ENCODE measurements at places on chromosomes 12 and 14. TPM values are rescaled to one million over a fixed set of nuclear protein-coding genes. Genes with fewer than 3 reads are reported as not detected.

- peaks cover 22% of the 10 kb centered on the region for H3K27me3 ChIP-seq
- no peak for DNase-seq
- H3K4me1 ChIP-seq, result peaks cover 9% of the 10 kb centered on the region
- H3K36me3 ChIP-seq, result no peaks in the 10 kb centered on the region
- H3K27ac ChIP-seq, result no peak overlapping the region
Observed at GRCh38 chr12:2691345-2692071, 103.3 kb upstream of the FKBP4 start.

GRCh38 chr14:30573226-30573814 lies 14.4 kb downstream of the G2E3 start:
- DNase-seq, result no peak
- no peak overlapping the region for H3K4me3 ChIP-seq
- H3K4me1 ChIP-seq, result peaks cover 16% of the 10 kb centered on the region

DNA sequence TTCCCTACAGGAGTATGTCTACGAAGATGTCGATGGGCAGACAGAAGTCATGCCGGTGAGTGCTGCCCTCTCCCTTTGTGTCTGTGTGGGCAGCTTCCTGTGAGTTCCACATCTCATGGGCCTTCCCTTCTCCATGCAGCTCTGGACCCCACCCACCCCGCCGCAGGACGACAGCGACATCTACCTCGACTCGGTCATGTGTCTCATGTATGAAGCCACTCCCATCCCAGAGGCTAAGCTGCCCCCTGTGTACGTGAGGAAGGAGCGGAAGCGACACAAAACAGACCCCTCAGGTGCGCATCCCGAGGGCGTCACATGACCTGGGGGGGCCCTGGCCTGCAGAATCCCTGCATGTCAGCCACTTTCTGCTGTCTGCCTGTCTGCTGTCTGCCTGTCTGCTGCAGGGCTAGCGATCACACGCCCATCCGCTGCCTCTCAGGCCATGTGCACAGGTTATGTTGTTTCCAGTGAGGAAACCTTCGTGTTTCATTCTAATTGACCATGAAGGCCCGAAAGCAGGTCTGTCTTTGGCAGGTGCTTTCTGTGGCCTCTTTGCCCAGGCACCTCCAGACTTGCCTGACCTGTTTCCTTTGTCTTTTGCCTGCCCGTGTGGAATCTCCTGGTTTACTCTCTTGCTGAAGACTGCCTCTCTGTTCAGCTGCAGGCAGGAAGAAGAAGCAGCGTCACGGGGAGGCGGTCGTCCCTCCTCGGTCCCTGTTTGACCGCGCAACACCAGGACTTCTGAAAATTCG lies 95.1 kb downstream of the EP400 start:
- H3K4me1 ChIP-seq, result no peaks in the 10 kb centered on the region
- DNase-seq, result no peak
- H3K27me3 ChIP-seq, result no peaks in the 10 kb centered on the region
- H3K36me3 ChIP-seq, result peaks cover 84% of the 10 kb centered on the region
- no peak overlapping the region for H3K27ac ChIP-seq

- peak overlapping the region; percentile 97 for H3K27ac ChIP-seq
- H3K4me1 ChIP-seq, result peaks cover 17% of the 10 kb centered on the region
- peak overlapping the region; percentile 92 for H3K4me3 ChIP-seq
- DNase-seq, result peak; percentile 4
- peaks cover 22% of the 10 kb centered on the region for H3K36me3 ChIP-seq
Observed at GRCh38 chr12:111841236-111841749, 735 bp upstream of the MAPKAPK5 start.

DNA sequence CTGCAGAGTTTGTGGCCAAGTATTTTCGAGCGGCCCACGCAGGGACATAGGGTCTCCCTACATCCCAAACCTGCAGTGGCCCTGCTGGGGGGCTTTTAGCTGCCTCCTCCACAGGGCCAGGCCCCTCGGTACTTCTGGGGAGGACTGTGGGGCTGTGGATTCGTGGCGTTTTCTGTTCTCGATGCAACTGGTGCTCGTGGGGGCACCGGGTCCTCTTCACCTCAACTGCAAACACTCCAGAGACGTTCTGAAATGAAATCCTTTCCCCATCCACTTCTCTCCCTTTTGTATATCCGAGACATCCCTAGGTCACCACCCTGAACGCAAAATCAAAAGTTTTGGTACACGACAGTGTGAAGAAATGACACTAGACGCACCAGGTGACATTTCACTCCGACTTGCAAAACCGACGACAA lies 2.3 kb downstream of the RFX4 start:
- no peaks in the 10 kb centered on the region for H3K36me3 ChIP-seq
- no peaks in the 10 kb centered on the region for H3K4me1 ChIP-seq
- no peak for DNase-seq

- H3K4me1 ChIP-seq, result no peaks in the 10 kb centered on the region
- H3K27ac ChIP-seq, result no peak overlapping the region
- DNase-seq, result no peak
- no peaks in the 10 kb centered on the region for H3K36me3 ChIP-seq
Observed at GRCh38 chr12:108378926-108379325, 39.8 kb upstream of the CMKLR1 start.

DNA sequence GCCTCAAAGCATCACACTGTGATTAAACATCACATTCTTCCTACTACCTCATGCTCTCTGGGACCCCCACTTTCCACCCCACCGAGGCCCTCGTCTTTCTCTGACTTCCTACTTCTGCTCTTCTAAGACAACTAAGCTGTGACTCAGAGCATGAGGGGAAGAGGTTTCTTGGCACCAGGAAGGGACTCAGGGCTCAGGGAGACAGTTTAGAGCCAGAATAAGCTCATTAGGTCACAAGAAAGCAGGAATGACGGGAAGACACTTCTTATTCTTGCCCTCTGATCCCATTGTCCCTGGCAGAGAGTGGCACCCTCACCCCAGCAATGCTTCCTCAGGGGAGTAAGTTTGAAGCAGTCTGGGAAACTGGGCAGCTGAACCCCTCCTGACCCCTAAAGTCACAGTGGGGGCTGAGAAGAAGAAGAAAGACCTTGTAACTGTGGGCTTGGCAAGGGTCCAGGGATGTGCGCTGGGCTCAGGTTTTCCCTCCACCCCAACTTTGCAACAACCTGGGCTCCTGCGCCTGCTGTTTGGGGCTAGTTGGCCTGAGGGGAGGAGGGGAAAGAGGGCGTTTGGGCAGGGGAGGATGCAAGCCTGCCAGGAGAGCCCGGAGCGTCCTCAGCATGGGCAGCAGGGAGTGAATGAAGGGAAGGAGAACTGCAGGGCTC lies 64.6 kb upstream of the ACTN1 start:
- peaks cover 50% of the 10 kb centered on the region for H3K4me1 ChIP-seq
- H3K36me3 ChIP-seq, result no peaks in the 10 kb centered on the region
- H3K27me3 ChIP-seq, result peaks cover 6% of the 10 kb centered on the region
- DNase-seq, result no peak

DNA sequence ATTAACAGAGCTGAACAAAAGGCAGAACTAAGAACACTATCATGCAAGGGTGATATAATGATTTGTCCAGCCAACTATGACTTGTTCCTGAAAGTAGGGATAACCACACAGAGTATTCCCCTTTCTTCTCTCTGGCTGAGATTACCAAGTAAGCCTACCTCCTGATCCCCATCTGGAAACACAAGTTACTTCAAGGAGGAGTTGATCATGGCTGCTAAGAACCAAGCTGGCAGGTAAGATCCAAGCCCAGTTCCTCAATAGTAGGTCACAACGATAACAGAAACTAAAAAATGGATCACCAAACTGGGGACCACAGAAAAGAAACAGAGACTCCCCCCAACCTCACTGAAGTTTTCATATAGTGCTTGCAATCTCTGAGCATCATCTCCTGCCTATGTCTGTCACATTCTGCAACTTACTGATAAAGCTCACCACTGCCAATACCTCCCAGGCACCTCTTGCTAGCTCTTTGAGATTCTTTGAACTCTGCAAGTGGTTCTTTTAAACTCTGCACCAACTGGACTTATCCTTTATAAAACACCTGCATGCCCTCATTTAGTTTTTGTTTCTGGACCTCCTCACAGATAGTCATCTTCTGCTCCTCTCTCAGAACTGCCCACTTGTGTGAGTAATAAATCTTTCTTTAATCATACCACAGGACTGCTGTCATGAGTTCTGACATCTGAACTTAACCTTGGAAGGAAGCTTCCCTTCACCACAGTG lies 76.6 kb downstream of the LRP6 start:
- no peak overlapping the region for H3K4me3 ChIP-seq
- H3K27me3 ChIP-seq, result no peaks in the 10 kb centered on the region
- no peak for DNase-seq
- no peaks in the 10 kb centered on the region for H3K36me3 ChIP-seq
- no peak overlapping the region for H3K27ac ChIP-seq
- no peaks in the 10 kb centered on the region for H3K4me1 ChIP-seq

DNA sequence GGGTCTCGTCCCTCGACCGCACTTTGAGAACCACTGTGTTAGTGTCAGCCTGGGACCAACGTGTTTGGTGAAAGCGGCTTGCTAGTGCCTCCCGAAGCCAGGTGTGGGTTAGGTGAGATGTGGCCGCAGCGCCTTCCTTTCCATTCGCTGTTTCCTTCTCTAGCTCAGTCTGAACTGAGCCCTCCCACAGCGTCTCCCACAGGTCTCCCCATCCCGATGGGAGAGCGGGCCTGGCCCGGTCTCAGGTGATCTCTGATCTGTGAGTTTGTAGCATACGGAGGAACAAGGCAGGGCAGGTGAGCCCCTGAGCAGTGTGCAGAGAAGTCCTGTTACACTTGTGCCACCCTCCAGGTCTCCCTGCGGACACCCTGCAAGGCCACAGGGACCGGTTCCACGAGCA lies 19.3 kb downstream of the HIP1R start:
- no peak overlapping the region for H3K4me3 ChIP-seq
- H3K36me3 ChIP-seq, result no peaks in the 10 kb centered on the region
- H3K4me1 ChIP-seq, result peaks cover 19% of the 10 kb centered on the region
- no peak for DNase-seq
- H3K27me3 ChIP-seq, result no peaks in the 10 kb centered on the region
- H3K27ac ChIP-seq, result no peak overlapping the region

DNA sequence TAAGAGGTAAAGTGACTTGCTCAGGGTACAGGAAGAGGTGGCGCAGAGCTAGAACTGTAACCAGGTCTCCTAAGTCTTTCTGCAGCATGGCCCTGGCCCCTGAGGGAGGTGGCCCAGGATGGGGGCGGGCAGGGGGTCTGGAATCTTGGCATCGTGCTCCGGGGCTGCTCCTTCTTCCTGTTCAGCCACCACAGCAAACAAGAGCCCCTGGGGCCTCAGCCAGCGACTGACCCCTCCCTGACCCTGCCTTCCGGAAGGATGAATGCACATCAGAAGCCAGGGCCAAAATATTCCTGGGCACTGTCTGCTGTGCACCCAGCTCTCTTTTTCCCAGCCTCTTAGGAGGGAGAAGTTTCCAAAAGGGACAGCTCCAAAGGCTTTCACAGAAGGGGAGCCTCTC lies 242.8 kb downstream of the DPF3 start:
- no peak for DNase-seq
- H3K27ac ChIP-seq, result no peak overlapping the region
- no peaks in the 10 kb centered on the region for H3K27me3 ChIP-seq
- H3K36me3 ChIP-seq, result no peaks in the 10 kb centered on the region
- H3K4me3 ChIP-seq, result no peak overlapping the region

DNA sequence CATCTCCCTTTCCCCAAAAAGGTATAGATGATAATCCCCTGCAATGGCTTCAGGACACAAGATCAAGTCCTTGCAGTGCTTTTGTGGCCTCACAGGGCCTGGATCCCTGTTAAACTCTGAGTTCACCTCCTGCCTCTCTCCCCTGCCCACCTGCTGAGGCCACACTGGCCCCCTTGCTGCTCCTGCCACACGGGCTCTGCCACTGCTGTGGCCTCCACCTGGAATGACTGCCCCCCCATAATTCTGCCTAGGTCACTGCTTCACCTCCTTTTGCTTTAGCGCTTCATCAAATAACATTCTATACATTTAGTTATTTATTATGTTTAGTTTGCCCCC lies 653 bp upstream of the IFI27 start:
- H3K27me3 ChIP-seq, result no peaks in the 10 kb centered on the region
- peaks cover 9% of the 10 kb centered on the region for H3K4me1 ChIP-seq
- H3K4me3 ChIP-seq, result peak overlapping the region; percentile 56
- H3K27ac ChIP-seq, result peak overlapping the region; percentile 94
- DNase-seq, result no peak

DNA sequence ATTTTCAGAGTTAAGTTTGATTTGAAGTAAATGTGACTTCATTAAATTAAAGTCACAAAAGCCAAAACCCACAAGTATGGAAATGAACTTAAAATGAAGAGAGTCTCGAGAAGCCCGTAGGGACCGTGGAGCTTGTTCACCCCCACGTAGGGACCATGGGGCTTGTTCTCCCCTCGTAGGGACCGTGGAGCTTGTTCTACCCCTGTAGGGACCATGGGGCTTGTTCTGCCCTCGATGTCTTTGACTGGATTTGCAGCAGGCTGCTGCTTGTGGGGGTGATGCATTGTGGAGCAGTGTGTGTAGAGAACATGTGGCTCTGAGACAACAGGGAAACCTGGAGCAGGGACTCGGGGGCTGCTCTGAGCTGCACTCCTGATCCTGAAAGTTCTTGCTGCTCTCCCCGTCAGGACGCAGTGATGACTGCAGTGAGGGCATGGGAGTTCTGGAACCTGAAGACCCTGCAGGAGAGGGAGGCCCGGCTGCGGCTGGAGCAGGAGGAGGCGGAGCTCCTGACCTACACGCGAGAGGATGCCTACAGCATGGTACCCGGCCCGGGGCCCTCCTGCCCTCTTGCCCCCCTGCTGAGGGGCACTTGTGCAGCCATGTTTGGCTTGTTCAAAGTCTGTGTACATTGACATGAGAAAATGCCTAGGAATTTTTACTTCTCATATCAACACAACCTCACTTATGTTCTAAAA lies 94.2 kb downstream of the EP400 start:
- H3K4me1 ChIP-seq, result no peaks in the 10 kb centered on the region
- DNase-seq, result no peak
- peaks cover 84% of the 10 kb centered on the region for H3K36me3 ChIP-seq
- no peaks in the 10 kb centered on the region for H3K27me3 ChIP-seq
- H3K27ac ChIP-seq, result no peak overlapping the region

- H3K27ac ChIP-seq, result peak overlapping the region; percentile 37
- H3K27me3 ChIP-seq, result no peaks in the 10 kb centered on the region
- H3K36me3 ChIP-seq, result no peaks in the 10 kb centered on the region
- no peak overlapping the region for H3K4me3 ChIP-seq
- H3K4me1 ChIP-seq, result peaks cover 76% of the 10 kb centered on the region
Observed at GRCh38 chr14:93004699-93005082, 81.7 kb downstream of the CHGA start.

PLD4 gene
- 2.4 TPM for total RNA-seq

SLC39A9 gene
- total RNA-seq, result 52.2 TPM

IRAK3 gene
- total RNA-seq, result 31.6 TPM

PDZRN4 gene
- 177 TPM for total RNA-seq

SLC6A15 gene
- 0.59 TPM for total RNA-seq

PDE3A gene
- total RNA-seq, result 11.4 TPM

VRK1 gene
- total RNA-seq, result 9.0 TPM

KCNA1 gene
- 1.2 TPM for total RNA-seq

CDH24 gene
- total RNA-seq, result 5.2 TPM

OR10G3 gene
- not detected for total RNA-seq
